ENCODE measurements at places on chromosomes 7 and 10.

- no peak for DNase-seq
Observed at GRCh38 chr10:123295644-123296043, 141.4 kb downstream of the BUB3 start.

DNA sequence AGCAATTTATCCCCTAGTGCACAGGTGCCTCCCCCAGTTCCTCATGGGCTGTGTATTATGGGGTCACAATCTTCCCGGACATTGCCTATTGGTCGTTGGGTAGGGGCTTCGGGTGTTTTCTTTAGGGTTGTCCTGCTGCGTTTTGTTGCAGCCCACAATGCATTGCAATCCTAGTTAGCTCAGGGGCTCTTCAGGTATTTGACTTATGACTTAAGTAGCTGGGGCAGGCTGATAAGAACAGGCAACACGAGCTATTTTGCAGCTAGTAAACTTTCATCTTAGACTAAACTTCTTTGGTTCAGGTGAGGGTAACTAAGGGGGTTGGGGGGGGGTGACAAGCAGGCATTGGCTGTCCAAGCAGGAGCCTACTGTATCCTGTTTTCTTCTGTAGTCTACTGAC, 158.5 kb downstream of the TPST1 start:
- DNase-seq: no peak

DNA sequence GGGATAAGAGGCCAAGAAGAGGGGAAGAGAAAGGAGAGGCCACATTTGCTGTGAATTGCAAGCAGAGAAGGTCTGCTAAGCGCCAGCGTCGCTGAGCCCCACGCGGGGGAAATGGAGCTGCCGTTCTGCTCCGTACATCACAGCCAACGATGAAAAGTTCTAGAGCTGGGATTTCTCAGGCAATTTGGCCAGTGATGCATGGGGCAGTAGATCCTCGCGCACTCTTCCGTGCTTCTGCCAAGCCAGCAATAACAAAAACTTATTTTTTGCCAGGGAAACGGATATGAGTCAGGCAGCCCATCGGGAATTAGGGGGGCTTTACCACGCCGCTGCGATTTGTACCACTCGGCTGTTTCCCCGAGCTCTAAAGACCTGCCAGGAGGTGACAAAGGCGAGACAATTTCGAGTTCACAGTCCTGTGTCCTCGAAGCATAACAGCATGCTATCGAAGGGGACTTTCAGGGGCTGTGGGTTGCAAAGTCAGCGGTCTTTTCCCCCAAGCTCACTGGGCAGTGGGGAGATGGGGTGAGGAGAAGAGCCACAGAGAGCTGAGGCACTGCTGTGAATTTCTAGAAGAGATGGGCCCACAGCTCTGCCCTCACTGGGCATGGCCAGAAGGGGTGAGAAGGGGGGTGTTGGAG, 30.0 kb upstream of the SLF2 start:
- DNase-seq: no peak

DNA sequence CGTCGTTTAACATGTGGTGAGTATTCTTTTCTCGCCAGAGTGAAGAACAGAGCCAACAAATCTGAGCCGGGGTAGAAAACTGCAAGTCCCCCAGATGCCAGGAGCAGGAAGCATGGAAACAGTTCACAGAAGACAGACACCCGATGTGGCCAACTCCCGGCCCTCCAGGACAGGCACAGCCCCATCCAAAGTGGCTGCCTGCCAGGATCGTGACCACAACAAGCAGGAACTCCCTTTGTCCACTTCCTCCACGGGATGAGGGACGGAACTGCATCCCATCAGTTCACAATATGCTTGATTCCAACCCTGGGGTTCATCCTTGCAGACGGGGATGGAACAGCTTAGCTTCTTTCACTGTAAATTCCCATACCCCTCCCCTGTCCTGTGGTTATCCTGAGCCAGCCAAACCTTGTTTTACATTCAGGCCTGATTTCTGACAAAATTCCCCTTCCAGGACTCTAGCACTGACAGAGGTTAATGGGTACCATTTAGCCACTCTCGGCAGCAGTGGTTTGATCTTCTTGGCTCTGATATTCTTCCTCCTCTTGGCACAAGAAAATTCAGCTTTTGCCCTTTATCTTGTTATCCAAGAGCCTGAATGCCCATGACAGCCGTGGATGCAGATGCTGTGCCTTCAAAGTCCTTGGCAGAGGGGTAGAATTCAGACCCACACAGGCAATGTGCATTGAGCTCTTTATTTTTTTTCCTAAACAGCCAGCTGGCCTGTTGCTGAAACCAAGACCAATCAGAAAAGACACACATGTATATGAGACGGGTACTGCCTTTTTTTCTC, 105.5 kb upstream of the FAM204A start:
- no peak for DNase-seq

GRCh38 chr7:35012160-35012559, 25.1 kb downstream of the DPY19L1 start:
- no peak for DNase-seq

DNA sequence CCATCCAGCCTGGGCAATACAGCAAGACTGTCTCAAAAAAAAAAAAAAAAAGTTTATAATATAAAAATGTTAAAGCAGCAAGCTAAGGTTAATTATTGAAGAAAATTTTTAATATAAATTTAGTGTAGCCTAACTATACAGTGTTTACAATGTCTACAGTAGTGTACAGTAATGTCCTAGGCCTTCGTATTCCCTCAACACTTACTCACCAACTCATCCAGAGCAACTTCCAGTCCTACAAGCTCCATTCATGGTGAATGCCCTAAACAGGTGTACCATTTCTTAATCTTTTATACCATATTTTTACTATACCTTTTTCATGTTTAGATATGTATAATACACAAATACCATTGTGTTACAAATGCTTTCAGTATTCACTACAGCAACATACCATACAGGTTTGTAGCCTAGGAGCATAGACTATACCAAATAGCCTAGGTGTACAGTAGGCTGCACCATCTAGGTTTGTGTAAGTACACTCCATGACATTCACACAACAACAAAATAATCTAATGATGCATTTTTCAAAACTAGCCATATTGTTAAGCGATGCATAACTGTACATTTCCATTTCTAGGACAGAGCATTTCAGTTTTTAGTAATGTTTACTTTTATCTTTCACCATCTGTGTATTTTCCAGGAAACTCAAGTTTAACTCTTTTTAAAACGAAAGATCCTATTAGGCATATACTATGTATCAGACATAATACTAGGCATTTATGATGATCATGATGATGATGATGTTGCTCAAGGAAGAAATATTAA, 43.3 kb downstream of the CNOT4 start:
- DNase-seq: no peak

DNA sequence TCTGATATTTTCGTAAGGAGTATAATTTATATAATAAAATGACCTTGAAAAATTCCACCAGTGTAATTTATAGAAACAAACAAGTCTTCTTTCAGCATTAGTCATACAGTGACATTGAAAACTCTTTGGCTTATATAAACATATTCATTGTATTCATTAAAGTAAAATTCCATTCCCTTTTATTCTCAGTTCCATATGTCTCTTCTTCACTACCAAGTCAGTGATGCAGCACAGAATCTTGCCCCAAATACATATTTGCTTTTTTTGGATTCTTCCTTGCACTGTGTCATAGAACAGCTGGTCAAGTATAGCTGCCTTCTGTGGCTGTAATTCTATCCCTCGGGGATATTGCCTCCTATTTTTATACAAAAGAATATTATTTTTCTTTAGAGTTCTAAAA, 884.5 kb upstream of the POT1 start:
- DNase-seq: no peak

DNA sequence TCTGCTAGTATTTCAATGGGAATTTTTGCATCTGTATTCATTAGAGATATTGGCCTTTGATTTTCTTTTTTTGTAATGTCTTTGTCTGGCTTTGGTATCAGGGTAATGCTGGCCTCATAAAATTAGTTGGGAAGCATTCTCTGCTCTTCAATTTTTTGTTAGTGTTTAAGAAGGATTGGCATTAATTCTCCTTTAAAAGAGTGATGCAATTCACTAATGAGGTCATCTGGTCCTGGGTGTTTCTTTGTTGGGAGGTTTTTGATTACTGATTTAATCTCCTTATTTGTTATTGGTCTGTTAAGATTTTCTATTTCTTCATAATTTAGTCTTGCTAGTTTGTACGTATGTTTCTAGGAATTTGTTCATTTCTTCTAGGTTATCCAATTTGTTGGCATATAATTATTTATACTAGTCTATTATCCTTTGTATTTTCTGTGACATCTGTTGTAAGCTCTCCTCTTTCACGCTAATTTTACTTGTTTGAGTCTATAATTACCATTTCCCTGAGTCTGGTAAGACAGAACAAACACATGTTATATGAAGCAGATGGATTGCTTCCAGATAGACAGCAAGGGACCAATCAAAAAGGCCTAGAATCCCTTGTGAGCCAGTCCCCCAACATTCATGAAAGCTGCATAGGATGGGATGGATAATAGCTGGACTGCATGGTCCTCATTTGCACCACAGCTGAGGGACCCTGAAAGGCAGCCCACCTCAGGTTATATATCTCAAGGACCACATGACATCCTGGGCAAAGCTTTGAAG, 54.4 kb downstream of the MTPAP start:
- DNase-seq: no peak

GRCh38 chr7:115674467-115675024, 356.0 kb downstream of the TFEC start:
- DNase-seq: no peak

- no peak for DNase-seq
Observed at GRCh38 chr10:47249881-47250280, 50.1 kb upstream of the GDF10 start.

- no peak for DNase-seq
Observed at GRCh38 chr7:151705636-151706276, 171.2 kb downstream of the PRKAG2 start.

DNA sequence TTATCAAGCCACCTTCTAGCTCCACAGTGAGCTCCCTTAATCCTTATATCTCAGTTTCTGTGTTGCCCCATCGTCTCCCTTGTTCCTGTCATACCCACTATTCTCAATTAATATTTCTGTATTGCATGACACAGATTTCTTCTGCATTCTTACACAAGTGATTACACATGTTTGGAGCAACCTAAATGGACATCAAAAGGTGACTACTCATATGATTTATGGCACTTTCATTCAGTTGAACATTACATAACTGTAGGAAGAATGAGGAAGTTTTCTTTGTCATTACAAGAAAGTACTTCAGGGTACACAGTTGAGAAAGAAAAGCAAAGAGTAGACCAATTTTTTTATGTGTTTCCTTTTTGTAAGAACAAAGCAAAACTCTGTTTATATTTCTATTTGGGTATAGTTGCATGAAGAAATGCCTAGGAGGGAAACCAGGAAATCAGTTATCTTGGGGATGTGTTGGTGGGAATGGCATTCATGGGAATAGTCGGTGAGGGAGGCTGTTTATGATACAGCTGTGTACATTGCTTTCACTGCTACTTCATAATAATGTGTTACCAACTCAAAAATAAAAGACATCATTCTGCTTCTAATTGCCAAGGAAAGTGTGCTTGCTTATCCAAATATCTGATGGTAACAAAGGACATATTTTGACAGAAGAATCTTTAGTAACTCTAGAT, 23.6 kb upstream of the PRSS37 start:
- DNase-seq: no peak
